ENCODE measurements at places on chromosomes 13 and 19.

GRCh38 chr19:36707134-36707533, 19.7 kb downstream of the ZNF567 start:
- no peak for DNase-seq

DNA sequence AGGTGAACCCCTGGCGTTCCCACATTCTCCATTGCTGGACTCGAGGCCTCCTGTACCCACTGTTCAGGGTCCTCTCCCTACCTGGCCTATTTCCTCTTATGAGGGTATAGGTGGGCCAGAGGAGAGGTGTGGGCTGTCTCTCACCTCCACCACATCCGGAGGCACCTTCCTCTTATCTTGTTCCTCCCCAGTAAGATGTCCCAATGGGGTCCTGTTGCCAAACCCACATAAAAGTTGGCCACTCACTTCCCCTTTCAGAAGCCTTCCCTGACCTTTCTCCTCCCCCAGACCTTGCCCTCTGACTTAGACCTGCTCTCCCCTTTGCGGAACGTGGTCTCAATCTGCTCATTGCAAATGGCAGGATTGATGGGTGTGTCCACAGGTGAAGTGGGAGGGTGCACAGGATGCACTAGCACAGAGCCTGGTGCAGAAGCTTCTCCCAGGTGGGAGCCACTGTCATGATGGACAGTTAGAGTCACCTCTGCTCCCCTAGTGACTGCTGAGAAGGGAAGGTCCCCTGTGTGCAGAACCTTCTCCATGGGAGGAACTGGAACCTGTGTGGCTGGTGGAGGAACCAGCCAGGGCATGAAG, 1.3 kb downstream of the CYP4F3 start:
- DNase-seq = no peak

- no peak for DNase-seq
These were observed 826.7 kb downstream of the DIAPH3 start for GRCh38 chr13:59337070-59337469.

DNA sequence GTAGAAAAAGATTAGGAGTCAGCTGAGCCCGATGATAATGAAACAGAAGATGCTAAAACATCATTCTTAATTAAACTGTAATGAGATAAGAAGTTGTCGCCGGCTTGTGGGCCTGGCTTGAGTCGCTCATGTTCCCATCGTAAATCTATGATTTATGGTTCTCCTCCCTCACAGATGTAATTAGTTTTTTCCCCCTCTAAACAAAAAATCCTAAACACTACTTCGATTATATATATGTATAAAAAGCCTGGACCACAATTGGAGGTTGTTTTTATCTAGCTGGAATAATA, 151.3 kb downstream of the PTPRS start:
- DNase-seq = no peak

DNA sequence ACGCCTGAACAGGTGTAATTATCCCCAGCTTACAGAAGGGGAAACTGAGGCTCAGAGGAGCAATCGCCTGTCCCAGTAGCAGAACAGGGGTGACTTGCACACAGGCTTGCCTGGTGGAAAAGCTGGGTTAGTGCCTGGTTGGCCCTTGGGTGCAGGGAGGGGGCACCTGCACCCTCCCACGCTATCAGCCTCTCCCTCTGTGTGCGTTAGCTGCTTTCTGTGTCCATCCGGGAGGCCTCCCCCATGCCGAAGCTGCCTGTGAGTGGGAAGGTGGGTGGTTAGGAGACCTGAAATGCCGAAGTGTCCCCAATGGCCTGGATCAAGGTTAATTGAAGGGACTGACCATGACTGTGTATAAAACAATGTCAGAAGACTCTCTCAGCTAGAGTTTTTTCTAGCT, 295.0 kb downstream of the ZNF536 start:
- no peak for DNase-seq

GRCh38 chr19:379796-380195, 29.2 kb downstream of the C2CD4C start:
- no peak for DNase-seq

GRCh38 chr19:50549059-50549926, 18.9 kb downstream of the LRRC4B start:
- DNase-seq = no peak

DNA sequence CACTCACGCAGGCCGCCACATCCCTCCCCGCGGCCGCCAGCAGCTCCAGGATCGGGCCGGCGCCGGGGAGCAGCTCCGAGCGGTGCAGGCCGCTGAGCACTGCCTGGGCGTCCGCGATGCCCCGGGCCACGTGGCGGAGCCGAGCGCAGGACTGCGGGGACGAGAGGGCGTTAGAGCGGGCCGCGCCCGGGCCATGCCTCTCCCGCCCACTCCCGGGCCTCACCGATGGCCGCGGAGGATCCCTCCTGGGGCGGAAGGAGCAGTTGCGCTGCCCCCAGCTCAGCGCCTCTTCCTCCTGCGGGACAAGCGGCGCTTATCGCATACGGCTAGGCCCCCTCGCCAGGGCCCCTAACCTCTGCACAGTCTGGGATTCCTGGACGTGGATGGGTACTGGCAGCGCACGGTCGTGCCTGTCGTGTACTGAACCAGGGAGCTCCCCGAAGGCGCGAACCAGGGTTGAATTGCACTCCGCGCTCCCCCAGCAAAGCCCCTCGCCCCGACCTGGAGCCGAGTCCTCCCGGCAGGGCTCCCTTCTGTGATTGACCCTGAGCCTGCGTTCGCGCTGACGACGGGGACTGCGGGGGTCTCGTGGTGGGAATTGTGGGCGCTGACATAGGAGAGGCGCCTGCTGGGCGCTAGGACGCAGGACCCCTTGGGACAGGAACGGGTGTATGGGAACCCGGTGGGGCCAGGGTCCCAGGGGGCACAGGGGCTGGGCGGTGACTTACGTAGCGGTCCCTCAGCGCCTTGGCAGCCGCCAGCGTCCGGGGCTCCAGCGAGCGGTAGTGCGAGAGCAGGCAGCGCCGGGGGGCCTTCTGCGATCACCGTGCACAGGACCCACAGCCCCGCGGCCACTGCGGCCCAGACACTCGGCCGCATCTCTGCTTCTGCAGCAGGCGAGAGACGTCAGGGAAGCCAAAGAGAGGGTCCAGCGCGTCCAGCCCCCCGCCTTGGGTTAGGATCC, 673 bp downstream of the IFNL4 start:
- peak; percentile 29 for DNase-seq

GRCh38 chr13:27634791-27635190, 13.1 kb downstream of the POLR1D start:
- DNase-seq = no peak

DNA sequence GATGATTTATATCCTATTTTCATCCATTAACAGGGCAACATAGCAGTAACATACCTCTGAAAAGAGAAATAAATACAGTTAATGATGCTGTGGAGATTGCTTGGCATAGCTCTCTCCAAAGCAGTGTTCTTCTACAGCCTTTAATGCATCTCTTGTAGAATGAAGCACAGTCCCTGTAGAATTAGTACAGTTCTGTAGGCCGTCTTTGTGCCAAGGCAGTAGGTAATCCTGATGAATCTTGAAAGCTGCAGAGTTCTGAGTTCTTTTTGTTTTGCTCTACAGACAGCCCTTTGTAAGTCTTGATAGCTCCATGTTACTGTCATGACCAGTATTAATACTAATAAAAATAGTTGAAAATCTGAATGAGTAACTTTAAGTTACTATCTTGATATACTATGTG, 184.2 kb downstream of the MAB21L1 start:
- no peak for DNase-seq

- DNase-seq = peak; percentile 97
These were observed 7.4 kb downstream of the FGF14 start for GRCh38 chr13:102394158-102395053.

- DNase-seq = no peak
These were observed 73.1 kb downstream of the ABCC4 start for GRCh38 chr13:95228130-95228529.

DNA sequence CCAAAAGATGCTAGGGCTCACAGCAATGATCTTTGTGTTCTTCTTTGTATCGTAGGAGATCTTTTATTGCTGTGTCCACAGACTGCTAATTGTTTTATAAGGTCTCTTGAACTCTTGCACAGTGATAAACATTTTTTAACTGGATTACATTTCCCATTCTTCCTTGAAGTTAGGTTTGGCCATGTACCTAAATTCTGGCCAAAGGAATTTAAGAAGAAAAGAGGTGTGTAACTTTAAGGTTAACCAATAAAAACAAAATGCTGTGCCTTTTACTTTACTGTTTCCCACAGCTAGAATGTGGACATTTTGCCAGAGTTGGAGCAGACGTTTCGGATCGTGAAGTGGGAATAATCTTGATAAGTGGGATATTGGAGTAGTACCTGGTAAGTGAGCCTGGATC, 82.6 kb upstream of the GPC6 start:
- DNase-seq = no peak

- no peak for DNase-seq
These were observed 33.4 kb downstream of the COG6 start for GRCh38 chr13:39688699-39689405.

DNA sequence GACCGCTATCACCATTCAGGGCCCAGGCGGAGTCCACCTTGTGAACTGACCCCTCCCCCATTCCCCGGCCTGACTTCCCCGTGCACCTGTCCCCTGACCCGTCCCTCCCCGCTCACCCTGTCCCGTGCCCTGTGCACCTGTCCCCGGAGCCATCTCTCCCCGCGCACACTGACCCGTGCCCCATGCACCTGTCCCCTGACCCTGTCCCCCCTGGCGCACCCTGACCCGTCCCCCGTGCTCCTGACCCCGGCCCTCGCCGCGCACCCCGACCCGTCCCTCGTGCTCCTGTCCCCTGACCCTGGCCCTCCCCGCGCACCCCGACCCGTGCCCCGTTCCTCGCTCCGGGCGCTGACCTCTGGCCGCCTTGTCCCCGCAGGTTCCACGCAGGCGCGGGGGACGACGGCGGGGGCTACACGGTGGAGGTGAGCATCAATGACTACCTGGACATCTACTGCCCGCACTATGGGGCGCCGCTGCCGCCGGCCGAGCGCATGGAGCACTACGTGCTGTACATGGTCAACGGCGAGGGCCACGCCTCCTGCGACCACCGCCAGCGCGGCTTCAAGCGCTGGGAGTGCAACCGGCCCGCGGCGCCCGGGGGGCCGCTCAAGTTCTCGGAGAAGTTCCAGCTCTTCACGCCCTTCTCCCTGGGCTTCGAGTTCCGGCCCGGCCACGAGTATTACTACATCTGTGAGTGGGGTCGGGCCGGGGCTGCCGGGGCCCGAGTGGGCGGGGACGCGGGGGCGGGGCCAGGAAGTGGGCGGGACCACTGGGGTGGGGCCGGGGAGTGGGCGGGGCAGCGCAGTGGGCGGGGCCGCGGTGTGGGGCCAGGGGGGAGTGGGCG, 9.7 kb downstream of the EFNA2 start:
- DNase-seq = peak; percentile 64

DNA sequence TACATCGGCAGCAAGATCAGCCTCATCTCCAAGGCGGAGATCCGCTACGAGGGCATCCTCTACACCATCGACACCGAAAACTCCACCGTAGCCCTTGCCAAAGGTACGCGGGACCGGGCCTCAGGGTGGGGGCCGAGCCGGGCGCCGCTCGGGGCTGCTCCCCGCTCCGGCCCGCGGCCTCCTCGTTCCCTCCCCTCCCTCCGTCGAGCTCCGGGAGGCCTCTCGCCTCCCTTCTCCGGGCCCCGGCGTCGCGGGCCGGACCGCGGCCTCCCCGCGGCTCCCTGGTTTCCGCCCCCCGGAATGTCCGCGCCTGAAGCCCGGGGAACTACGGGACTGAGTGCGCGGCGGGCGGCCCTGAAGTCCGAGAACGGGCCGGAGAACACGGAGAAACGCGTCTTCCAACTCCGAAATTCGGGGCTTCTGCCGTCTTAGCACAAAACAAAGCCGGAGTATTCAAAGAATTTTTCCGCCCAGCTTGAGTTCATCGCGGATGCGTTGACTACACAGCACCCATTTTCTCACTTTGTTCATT, 423 bp downstream of the LSM14A start:
- no peak for DNase-seq

DNA sequence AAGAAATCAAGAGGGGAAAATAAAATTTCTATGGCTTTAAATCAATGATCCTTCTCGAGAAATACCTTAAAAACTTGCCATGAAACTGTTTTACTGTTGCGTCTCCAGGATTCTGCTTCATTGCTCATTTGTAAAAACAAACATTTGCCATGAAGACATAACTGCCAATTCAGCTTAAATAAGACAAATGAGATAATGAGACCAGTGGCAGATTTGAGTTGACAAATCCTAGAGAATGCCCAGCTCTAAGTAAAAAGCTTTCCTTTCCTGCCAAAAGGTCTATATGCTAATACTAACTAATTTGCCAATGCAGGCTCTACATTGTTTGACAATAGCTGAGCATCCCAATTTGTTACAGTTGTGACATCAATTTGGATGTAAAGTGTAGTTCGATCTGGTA, 400.5 kb upstream of the PCDH9 start:
- no peak for DNase-seq

GRCh38 chr13:60164234-60164889, 634 bp upstream of the DIAPH3 start:
- no peak for DNase-seq

DNA sequence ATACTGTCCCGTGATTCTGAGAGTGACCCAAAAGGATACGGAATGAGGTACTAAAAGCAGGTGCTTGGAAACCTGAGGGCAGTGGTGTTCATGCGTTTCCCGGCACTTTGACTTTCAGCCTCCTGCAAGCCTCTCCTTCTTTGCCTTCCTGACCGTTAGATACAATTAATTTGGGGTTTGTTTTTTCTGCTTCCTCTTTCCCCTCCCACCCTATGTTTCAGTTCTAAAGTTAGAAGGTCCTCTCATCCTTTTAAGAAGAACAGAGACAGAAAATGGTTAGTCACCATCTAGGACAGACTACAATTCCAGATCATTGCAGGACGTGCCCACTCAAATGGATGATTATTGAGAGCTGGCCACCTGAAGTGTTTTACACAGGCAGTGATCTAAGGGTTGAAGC, 1.8 kb upstream of the LILRB4 start:
- no peak for DNase-seq

DNA sequence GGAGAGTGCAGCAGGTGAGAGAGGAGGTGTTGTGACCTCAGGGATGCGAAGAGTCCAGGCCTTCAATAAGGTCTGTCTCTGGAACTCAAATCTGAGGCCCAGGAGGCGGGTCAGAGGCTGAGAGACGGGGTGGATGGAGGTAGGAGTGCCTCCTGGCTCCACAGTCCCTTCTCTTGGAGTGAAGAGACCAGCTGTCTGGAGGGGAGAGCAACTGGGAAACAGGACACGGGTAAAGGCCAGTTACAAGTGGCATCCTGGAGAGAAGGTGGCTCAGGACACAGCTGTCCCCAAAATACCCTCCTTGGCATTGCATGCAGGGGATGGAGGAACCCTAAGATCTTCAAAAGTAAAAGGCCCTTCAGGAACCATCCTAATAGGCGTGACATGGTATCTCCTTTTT, 19.2 kb downstream of the PDE4A start:
- DNase-seq = no peak

GRCh38 chr13:30802501-30802900, 67.2 kb downstream of the ALOX5AP start:
- no peak for DNase-seq

GRCh38 chr13:57991041-57991440, 359.5 kb downstream of the PCDH17 start:
- DNase-seq = no peak

- no peak for DNase-seq
These were observed 35.9 kb upstream of the ZNF536 start for GRCh38 chr19:30336290-30336689.

GRCh38 chr13:29905845-29906244, 55.4 kb upstream of the UBL3 start:
- DNase-seq = no peak

Measured in activated T-cell treated with anti-CD3 and anti-CD28 coated beads, Interleukin-2, amount 50 U/mL, for 48 hours (primary cell).